Nucleus accumbens (tissue), 56 donors: ENCODE measurements at places on chromosomes 7 and 10.

GRCh38 chr7:149493366-149493765 is 4.2 kb downstream of the ZNF746 start:
- no peak for DNase-seq

DNA sequence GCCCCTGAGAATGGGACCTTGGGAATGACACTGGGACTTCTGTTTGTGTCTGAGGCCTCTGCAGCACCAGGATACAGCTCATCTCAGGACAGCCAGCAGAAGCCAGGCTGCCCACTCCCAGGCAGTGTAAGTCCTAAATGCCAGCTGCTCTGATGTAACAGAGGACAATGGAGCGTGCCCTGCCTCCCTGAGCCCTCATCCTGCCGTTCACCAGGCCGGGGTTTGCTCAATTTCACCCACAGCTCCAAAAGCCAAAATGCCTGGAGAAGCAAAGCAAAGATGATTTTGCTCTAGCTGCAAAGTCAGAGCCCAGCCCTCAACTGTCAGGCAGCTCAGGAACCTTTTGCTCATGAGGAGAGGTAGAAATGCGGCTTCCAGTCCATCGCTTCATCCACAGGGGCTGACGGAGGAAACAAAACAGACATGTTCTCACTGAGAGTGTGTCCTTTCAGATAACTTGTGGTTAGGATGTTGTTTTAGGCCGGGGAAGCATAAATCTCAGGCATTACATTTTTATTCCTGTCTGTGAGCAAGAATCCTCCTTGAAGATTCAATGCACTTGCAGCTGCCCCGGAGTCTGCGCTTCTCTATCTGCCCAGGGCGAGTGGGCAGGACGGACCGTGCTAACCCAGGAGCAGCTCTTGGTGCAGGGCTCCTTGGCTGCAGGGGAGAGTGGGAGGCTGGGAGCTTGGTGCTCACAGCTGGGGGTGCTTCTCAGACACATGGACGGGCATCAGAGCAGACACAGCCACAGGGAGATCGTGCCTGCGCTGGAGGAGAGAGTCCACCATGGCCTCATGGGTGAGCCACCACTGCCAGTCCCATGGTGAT is 83.2 kb upstream of the CHST15 start:
- DNase-seq = no peak

DNA sequence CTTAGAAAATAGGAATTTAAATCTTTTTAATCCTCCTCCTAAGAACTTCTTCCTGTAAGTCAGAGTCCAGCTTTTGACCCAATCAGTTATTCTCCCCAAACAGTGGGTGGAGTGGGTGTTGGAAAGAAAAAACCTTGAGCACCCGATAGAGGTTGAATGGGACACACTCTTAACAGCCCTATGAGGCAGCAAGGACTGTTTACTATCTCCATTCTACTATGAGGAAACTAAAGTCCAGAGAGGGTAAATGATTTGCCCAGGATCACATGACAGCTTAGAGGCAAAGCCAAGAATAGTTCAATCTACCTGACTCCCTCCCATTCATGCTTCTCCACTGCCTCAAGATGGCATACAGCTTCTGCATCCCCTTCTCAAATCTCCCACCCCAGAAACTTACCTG is 57.6 kb upstream of the SLC35B4 start:
- DNase-seq = no peak

DNA sequence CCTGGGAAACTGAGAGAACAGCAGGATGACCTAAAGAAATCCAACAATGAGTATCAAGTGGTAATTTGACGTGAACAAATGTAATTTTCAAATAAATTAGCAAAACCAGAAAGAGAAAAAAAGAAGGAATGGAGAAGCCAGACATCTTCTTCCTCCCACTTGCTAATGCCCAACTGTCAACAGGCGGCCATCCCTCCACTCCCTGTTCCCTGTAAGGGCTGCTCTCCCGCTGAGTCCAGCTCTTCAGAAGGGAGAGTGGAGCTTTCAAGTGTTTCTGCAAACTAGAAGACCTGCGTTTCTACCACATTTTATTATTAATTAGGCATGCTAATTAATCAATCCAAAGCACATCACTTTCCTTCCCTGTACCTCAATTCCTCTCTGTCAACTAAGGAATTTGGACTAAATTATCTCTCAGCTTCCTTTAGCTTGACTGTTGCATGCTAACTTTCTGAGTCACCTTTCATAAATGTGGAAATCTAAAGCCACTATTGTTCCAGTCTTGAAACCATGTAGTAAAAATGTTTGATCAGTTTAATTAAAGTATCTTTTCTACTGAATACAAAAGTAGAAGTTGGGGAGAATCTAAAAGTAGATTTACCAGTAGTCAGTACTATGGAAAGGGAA is 48.4 kb upstream of the CUL1 start:
- DNase-seq = no peak

DNA sequence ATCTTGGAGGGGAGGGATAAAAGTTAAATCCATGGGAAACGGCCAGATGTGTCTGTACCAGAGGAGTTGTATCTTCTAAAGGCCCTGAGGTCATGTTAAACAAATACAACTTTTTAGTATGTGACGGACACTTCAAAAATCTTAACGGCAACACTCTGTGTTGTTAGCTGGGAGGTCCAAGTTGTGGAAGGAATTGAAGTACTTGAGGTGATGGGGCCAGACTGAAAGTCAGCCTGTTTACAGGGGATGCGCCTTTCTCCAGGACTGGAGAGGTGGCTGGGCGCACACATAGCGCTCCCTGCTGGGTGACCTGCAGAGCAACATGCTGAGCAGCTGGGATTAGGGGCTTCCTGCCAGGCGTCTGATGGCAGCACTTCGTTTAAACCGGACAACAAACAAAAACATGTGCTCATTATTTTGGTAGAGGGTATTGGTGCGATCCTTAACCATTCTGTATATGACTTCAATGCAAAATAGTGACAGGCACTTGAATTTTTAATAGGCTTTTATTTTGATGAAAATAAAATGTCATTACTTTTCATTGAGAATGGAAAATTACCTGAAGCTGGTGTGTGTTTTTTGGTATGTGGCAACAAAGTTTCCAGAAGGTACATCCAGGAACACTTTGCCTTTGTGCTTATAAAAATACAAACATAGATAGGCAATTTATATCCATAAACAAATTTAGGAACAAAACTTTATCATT is 198.2 kb downstream of the MLLT10 start:
- DNase-seq = peak; percentile 50
